Stimulated activated CD4-positive, alpha-beta T cell treated with anti-CD3 and anti-CD28 coated beads, Interleukin-15, amount 100 ng/mL, for 1 hour (primary cell): ENCODE measurements at places on chromosomes 11 and 22.

- DNase-seq, result no peak
Observed at GRCh38 chr11:47383071-47383470, 4.7 kb upstream of the SPI1 start.

GRCh38 chr11:20407344-20407743 lies 19.8 kb downstream of the PRMT3 start:
- DNase-seq, result no peak

GRCh38 chr11:1233351-1234053 lies 10.6 kb downstream of the MUC5B start:
- no peak for DNase-seq

GRCh38 chr11:35127619-35128018 lies 11.4 kb upstream of the CD44 start:
- no peak for DNase-seq

- no peak for DNase-seq
Observed at GRCh38 chr22:31086703-31087330, 5.7 kb downstream of the SMTN start.

DNA sequence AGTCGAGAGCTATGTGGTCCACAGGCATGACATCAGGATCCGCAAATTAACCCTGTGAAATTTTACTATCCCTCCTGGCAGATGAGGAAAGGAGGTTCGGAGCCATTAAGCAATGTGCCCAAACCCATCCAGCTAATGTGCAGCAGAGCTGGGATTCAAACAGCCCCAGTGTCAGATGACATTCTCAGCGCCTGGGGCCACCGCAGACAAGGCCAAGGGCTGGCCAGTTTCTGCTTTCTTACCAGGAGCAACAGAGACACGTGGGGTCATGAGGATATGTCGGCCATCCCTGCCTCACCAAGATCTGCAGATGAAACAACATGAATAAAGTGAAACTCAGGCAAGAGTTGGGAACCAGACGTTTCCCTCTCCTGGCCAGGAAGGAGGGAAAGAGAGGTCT lies 110.2 kb downstream of the TENM4 start:
- no peak for DNase-seq

DNA sequence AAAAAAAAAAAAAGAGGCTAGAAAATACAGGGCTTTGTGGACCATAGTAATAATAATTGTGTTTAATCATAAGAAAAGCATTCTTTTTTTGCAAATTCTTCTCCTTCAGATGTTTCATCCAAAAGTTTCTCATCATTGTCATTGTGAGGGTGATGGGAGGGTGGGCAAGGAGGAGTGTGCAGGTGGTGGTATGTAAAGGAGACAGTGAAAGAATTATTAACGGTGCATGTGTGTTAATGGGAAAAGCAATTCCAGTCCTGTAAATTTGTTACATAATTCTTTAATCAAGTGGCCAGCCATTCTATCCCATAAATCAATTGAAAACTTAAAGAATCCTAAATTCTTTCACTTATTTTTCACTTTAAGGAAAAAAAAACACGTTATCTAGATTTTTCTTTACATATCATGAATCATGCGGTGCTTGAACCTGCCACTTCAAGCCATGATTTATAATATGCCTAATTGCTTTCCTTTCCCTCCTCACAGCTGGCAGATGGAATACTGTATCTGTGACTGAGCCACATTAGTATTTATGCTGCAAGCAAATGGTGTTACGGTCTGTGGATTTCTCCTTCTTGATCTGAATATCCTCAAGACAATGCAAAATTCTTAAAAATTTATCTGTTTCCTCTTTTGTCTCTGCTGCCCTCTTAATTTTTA lies 318.5 kb downstream of the JRKL start:
- no peak for DNase-seq

DNA sequence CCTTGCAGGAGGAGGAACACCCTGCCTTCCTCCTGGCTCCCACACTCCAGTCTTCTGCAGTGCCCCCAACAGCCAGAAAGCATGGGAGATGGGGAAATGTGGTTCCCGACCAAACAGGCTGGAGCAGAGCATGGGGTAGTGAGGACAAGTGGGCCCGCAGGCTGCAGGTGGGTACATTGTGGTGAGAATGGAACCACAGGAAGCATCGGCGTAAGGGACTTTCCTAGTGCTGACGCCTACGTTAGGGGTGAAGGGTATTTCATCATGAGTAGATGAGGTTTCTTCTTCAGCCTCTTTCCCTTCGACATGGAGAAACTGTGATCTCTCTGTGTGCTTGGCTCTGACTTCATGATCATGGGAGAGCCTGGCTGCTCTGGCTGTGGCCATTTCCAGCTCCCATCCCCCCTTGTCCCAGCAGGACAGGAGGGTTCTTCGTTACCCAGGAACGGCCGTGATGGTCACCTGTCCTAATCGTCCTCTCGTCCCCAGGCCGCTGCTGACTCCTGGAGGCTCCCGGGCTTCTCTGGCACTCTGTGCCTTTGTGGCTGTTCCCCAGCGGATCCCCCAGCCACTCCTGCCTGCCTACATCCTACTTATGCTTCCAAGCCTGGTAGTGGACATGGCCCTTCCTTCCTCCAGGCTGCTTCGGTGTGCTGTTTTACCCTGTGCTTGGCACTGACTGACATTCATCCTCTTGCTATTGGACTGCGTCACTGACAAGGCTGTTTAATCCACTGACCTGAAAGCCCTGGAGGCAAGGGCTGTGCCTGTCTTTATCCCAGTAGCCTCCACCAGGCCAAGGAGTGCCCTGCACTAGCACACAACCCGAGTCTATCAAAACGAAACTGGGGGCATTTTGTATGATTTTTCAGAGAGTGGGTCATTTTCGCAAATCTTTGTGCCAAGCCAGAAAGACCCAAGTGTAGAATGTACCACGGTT lies 65.2 kb upstream of the CECR2 start:
- peak; percentile 8 for DNase-seq
